ENCODE measurements at places on chromosomes 1 and 21.

DNA sequence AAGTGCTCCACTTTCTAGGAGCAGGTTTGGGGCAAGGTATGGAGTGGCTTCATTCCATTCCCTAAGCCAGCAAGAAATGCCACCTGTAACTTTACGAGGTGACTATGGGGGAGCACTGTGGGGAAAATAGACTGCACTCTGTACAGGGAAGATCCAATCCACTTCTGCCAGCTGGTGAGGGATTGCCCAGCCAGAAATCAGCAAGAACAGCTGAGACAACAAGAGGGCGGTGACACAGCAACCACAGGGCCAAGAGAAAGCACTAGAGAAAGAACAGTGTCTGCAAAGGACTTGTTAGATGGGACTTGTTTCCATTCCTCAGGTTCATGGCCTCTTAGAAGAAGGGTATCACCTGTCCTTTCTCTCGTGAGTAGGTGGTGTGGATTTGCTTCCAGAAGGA lies 19.6 kb downstream of the CAPN8 start:
- no peak for DNase-seq

DNA sequence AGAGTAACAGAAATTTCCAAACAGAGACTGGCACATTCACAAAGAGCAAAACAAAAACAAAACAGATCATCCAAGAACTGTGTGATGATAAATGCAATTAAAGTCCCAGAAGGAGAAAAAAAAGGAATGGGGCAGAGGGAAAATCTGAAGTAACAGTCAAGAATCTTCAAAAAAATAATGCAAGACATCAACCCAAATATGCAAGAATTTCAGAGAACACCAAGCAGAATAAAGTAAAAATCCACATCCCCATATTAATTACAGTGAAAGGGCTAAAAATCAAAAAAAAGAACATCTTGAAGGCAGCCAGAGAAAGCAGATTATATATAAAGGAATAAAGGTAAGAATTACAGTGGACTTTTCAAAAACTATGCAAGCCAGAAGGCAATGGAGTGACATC lies 67.1 kb downstream of the FOXJ3 start:
- DNase-seq, result no peak

DNA sequence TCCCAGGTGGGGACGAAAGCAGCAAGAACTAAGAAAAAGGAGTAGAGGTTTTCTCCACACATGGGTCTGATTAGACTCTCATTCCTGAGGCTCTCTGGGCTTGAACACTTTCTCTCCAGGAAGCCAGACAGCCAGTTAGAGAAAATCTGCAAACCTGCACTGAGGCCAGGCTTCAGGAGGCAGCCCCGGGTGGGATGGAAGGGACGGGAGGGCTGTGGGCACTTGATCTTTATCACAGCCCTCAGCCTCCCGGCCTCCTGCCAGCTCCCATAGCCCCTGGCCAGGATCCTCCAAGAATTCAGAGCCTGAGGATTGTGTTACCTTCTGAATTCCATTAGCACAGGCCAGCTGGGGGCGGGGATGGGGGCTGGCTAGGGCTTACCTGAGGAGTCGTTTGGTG lies 40.1 kb downstream of the SERTAD4 start:
- no peak for DNase-seq

DNA sequence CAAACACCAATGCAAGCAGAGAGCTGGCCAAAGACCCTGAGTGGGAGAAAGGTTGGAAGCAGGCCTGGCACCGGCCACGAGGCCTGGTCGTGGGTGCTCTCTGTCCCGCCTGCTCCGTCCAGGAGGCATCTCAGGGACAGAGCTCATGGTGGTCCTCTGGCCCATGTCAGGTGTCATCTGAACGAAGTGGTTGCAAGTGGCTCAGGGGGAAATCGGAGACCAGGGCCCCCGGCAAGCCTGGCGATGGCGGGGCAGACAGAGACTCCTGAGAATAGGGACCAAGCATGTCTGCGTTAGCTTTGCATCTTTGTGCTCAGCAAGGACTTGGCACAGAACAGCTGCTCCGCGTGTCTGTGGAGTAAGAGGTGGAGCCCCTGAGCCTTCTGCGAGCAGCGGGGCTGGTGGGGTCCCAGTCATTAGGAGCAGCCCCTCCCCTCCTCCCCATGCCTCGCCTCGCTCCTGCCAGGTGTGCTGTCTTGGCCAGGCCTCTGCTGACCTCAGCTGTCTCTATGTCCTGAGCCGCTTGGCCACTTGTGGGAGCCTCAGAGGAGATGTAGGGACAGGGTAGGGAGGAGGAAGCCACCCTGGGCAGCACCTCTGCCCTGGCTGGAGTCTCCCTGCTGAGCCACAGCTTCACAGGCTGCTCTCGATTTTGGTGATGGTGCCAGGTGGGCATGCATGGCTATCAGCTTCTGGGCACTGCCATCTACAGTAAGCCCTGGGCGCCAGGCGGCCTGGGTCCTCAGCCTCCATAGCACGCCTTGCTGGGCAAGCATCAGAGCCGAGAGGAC lies 362.9 kb upstream of the VAMP3 start:
- DNase-seq, result no peak

DNA sequence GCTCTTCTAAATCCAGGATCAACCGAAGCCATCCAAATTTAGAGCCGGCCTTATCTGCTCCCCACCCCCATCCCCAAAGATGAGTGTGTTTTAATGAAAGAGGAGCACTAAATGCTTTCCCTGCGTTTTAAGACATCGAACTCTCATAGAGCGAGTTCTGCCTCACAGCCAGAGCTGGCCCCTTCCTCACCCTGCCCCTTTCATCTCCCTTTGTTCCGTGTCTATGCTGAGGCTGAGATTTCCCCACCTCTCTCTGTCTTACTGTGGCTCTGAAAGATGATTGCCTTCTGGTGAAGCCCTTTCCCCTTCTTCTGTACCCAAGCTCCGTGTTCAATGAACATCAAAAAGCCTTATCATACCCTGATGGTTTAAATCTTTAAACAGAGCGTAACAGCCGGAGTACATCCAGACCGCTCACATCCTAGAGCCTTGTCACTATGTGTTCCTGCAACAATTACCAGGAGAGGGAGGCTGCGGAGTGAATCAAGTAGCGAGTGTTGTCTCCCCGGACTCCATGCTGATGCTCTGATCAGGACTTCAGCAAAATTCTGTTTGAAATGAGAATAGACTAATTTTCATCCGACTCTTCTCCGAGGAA lies 110.1 kb downstream of the ZNF326 start:
- no peak for DNase-seq

DNA sequence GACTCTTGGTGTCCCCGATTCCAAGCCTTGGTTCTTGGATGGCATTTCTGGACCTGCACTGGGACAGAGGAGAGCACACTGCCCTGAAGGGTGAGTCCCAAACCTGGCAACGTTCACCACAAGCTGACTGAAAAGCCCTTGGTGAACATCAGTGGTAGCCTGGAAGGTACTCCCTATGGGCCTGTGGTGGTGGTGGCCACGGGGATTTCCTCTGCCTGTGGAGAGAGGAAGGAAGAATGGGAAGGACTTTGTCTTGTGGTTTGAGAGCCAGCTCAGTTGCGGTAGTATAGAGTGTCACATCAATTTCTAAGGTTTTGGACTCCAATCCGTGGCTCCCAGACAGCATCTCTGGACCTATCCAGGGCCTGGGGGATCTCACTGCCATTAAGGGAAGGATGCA lies 50.7 kb downstream of the DNAH14 start:
- DNase-seq, result no peak

- no peak for DNase-seq
These were observed 73.6 kb downstream of the GNG12 start for GRCh38 chr1:67759692-67760029.

DNA sequence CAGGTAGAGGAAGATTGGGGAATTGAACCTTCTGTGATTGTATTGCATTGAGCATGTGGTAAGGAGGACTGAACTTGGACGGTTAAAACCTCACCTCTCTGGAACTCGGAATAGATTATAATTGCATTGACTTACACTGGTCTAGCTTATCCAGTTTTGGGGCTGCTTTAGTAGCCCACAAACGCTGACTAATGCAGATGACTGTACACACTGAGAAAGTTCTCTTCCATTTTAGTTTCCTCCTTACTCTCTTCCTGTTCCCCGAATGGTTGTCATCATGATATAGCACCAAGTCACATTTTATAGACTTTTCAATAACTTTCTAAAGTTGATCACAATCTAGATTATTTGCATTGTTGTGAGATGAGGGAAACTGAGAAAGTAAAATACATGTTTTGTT lies 78.2 kb downstream of the NFIA start:
- no peak for DNase-seq

DNA sequence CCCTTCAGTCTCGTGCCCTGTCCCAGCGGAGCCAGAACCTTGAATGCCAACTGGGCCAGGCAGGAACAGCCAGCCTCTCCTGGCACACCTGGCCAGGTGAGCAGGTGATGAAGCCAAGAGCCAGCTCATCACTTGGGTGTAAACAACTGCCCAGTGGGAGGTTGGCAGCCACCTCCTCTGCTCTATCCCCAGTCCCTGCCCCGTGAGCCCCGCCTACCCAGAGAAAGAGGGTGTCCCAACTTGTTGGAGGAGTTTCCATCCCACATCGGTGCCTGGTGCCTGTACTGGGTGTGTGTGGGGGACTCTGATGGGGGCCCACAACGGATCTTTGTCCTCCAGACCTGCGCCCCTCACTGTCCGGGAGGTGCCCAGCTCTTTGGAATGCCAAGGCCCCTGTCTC lies 17.8 kb upstream of the FAM131C start:
- DNase-seq, result no peak

DNA sequence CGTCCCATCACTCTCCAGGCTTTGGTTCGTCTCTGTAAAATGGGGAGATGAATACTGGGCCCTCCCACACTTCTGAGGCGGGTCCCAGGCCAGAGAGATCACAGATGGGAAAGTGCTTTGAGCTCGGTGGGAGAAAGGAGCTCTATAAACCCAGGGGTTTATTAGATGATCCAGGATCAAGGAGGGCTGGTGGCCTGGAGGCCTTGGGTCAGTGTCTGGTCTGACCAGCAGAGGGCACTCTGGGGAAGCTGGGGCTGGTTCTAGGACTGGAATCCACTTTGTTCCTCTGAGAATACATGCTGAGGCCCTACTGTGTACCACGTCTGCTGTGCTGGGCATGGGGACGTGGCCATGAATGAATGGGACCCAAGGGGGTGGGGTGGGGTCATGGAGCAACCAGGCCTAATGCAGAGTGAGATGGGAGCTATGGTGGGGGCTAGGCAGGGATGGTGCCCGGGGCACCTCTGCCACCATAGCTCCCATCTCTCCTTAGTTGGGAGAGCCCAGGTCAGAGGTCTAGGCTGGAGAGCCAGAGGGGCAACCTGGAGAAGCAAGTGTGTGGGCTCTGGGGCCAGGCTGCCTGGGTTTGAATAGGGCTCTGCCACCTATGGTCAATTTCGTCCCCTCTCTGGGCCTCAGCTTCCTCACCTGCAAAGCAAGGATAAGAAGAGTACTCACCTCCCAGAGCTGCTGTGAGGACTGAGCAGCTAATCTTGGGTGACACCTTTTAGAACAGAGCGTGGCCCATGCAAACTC lies 9.0 kb upstream of the FAM131C start:
- DNase-seq, result no peak

GRCh38 chr1:40627987-40628902 lies 37.2 kb downstream of the RIMS3 start:
- no peak for DNase-seq

DNA sequence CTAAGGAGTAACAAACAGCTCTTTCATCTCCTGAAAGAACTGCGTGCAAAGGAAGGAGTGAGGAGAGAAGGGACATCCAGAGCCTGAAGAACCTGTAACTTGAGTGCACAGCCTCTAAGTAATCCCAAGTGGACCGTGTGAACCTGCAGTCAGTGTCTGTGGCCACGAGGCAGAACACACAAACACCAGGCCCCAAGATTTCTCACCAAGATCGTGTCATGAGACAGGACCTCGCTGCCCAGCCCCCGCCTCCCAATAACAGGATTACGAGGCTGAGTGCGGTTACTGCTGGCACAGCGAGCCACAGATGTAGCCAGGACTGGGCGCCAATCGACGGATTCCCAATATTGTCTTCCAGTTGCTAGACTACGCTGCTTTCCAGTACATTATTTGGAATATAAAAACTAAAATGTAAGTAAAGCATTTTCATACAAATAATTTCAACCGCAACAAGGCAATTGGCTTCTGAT lies 101.3 kb upstream of the SLC25A33 start:
- DNase-seq, result no peak

DNA sequence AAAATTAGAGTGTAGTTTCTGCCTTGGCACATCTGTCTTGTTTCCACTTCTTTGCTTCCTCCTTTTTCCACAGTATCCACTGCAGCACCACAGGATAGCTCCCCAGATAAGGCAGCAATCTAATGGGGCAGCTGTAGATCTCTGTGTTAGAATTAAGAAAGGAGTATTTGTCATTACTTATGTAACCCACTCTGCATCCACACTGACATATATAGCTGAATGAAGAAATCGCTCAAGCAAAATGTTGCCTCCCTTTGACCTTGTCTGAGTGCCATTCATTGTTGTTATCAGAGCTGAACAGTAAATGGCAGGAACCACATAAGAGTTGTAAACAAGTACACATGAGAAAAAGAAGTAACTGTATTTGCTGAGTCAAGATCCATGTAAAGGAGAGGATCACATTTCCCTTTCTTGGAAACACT lies 45.9 kb upstream of the DPH5 start:
- DNase-seq, result no peak

GRCh38 chr1:43402089-43402865 lies 12.6 kb downstream of the SZT2 start:
- no peak for DNase-seq

DNA sequence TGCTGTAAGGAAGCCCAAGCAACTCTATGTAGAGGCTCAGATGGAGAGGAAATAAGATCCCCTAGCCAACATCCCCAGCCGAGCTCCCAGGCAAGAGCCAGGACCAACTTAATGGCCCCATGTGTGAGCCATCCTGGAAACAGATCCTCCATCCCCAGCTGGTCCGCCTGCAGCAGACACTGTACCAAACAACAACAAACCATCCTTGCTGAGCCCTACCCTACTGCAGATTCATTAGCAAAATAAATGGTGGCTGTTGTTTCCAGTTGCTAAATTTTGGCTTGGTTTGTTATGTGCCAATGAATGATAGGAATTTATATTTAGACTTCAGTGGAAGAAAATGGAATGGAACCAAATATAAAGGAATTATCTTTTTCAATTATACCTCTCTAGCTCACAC lies 43.9 kb downstream of the LMX1A start:
- DNase-seq, result no peak
